ENCODE measurements at places on chromosomes 1 and 21.
A peak's percentile ranks its signal among the peaks of the same experiment; 100 is the strongest.

DNA sequence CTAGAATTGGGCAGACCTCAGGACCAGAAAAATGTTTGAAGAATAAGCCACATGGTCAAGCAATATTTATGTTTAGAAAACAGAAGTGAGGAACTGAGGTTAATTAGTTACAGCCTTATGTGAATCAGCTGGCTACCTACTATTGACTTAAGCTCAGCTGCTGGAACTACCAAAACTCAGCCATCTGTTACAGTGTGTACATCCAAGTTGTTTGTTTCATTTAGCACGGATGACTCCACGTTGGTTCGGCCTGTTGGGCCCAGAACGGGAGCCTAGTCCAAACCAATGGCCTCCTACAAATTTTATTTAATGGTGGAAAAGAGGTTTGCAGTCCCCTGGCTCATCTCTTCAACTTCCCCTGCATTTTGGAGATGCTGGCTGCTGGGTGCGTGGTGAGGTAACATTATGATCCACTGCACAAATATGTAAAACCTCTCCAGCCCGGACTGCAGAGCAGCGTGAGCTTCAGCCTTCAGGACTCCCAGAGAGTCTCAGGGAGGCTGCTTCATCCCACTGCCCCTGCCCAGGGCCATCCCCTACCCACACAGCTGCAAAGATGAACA is 143.4 kb downstream of the ZZZ3 start:
- DNase-seq, result peak; percentile 60

DNA sequence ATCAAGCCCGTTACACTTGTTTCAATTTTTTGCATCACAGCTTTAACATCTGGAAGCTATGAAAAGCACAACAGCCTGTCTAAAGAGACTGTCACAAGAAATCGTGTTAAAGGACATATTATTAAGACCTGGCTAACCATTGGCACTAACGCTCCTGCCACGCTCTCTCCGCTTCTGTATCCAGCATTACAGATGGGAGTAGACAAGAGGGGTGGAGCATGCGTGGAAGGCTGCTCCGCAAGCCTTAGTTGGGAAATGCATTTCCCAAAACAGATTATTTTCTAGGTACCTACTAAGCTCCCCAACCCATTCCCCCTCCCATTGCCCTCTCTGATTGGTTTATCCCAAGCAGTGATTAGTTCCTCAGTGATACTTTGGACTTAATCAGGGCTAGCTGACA is 72.4 kb downstream of the NTNG1 start:
- no peak for DNase-seq

GRCh38 chr1:160130939-160131338 is 15.4 kb downstream of the ATP1A2 start:
- no peak for DNase-seq

DNA sequence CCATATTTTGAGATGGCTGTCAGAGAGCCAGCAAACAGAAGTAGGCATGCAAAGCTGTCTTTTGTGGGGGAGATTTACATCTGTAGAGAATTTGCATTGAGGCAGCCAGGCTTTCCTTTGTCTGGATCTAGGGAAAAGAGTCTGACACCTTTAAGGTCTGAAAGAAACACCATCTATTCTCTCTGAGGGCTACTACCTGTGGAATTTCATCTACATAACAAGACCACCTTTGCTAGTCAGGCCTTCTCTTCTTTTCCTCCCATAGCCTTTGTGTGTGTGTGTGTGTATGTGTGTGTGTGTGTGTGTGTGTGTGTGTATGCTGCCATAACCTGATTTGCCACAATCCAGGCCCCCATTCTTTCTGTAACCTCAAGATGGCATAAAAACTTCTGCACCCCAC is 28.4 kb upstream of the DMRTB1 start:
- DNase-seq, result no peak

DNA sequence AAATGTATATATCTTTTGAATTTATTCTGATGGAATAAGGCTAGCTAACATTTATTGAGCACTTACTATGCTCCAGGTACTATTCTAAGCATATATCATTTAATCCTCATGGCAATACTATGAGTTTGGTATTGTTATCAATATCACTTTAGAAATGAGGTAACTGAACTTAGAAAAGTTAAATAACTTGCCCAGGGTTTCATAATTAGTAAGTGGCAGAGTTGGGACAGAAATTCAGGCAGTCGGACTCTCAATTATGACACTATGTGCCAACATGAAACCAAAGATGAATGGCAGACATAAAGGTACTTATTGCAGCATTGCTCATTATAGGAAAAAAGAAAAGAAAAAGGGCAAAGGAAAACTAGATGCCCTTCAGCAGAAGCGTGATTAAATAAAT is 48.2 kb downstream of the RAB3GAP2 start:
- no peak for DNase-seq

DNA sequence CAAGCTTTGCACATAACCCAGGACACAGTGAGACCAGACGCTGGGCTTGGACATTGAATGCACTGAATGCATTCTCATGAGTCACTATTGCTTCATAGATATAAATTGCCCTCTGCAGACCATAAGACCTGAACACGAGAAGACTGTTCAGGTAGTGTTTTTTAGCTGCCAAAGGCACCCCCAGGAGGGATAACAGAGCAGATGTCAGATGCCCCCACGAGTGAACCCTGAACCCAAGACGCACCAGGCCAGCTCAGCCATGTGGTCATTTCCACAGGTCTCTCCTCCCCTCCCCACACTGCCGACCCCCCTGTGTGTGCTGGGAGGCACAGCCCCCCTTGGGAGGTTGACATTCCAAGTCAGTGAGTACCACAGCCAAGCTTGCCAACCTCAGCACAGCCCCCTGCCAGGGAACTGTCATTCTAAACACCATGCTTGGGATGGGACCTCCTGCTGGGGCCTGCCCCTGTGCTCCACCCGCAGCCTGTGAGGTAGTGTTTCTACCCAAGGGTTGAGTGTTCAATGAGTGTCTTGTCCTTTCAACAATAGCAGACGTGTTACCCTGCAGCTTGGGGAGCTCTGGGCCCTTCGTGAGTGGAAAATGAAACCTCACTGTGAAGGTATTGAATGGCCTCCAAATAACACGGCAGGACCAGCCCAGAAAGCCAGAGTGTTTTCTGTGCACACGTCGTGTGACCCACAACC is 68.2 kb downstream of the PSMG1 start:
- peak; percentile 74 for DNase-seq

DNA sequence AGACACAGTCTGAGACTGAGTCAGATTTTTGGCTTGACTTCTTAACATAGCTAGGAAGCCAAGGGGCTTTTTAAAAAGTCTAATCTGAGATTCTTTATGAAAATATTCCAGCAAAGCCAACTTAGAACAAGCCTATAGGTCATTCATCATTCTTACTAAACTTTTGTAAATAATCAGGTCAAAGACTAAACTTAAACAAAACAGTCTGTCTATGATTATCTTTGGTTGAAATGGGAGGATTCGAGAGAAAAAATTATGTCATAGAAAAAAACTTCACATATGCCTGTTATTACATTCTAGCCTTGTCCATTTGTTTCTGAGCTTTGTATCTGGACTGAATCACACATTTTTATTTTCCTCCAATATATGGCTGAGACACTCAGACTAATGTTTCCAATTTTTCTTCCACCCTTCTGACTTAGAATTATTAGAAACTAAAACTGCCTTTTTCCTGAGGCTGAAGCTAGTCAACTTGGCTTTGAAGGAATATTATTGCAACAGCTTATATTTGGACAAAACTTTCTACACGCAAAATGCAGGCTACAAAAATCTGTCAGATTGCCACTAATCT is 83.3 kb downstream of the ETS2 start:
- DNase-seq, result no peak

DNA sequence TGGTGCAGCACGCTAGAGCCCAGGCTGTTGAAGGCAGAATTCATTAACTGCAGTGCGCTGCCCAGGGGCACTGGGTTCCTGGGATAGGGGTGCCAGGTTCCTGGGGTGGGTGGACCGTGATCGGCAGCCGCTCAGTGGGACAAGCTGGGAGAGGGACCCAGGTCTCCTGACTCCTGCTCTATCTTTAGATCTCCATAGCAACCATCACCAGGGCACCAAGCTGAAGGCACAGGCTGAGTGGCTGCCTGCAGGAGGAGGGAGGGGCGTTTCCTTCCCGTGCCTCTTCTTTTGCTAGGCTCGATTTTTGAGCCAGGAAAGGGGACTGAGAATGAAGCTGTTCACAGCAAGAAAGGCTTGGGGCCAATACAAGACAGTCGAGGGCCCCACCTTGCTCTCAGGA is 20.9 kb upstream of the CDCP2 start:
- no peak for DNase-seq

- no peak for DNase-seq
These were observed 13.5 kb downstream of the GSTM5 start for GRCh38 chr1:109725510-109725909.

- DNase-seq, result no peak
These were observed 198.5 kb downstream of the SMYD3 start for GRCh38 chr1:246308533-246309075.

DNA sequence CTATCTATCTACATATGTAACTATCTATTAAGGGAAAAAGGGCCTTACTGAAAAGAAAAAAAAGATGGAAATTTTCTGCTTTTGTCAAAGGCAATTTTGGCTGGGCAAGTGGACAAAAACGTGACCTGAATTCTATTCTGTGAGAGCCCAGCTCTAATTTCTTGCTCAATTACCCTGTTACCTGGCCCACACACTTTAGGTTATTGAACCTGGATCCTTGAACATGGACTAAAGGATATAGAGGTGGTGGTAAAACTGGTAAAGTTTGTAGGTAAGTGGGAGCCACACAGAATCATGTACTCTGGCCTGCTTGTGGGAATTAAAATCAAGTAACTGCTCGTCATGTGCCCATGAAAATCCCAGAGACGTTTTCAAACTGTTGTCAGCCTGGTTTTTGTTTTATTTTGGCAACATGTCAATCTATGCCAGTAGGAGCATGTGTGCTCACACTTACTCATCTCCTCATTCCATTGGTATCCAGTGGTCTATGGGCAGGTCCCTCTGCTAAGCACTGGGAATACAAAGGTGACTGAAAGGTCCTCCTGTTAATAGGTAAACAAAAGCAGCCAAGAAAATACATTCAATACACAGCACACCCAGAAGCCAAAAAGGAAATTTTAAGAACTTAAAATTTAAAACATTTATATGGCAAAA is 113.7 kb upstream of the WARS2 start:
- no peak for DNase-seq

DNA sequence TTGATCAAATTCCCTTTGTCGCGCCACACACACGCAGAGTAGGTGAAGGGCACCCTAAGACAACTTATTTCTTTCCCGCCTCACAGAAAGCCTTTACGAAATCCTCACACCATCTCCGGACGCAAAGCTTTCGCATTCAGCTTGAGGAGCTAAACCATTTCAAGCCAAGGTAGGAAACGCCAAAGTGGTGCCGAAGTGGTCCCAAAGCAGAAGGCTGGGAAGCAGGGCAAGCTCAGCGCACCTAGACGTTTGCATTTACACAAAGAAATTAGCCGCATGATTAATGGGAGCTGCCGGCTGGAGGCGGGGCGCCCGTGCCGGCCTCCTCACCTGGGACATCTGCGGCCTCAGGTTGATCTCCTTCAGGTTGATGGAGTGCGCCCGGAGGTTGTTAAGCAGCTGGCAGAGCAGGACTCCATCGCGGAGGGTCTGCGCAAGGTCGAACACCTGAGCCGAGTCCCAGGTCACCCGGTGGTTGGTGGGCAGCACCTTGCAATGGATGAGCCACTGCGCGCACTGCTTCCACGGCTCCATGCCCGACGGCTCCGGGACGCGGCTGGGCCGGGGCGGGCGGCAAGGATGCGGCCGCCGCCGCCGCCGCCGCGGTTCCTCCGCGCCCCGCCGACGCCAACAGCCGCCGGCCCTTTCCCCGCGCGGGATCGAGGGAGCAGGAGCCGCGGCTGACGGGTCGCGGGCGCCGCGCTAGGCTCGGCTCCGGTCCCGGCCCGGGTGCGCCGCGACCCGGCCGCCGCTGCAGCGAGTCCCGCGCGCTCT is 457 bp downstream of the VAV3 start:
- DNase-seq, result no peak

GRCh38 chr1:56957931-56958330 is 7.9 kb downstream of the C8B start:
- no peak for DNase-seq

- no peak for DNase-seq
These were observed 1.8 kb downstream of the PTTG1IP start for GRCh38 chr21:44871576-44872269.

DNA sequence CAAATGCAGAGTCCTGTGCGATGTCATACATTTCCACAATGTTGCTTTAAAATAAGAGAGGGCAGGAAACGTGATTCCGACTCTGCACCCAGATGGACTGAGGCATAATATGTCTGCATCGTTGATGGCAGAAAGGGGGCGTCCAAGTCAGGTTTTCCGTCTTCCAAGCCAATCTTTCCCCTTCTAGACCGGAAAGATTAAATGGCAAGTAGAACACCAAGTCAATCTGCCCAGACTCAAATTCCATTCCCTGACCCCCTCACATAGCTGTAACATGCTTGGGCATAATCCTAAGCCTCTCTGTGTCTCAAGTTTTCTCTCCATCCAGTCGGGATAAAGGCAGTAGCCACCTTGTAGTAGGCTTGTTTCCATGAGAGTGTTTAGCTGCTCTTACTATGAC is 14.4 kb downstream of the PCP4 start:
- DNase-seq, result no peak

GRCh38 chr1:156909671-156910070 is 10.8 kb upstream of the LRRC71 start:
- DNase-seq, result no peak

DNA sequence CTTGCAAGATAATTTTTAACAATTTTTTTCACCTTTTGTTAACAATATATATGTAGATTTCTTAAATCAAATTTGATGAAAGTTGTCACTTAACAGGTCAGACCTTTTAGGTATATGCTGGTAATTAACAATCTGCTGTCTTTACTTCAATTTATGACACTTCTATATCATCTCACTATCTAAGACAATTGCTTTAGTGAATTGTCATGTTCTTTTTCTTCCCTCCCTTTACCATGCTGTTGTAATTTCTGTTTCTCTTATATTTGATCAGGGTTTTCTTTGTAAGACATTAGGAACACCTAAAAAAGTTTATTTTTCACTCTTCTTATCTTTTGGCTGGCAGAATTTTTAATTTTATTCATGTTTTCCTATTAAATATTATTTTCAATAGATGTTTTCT is 2.0 kb downstream of the IFI16 start:
- DNase-seq, result no peak

DNA sequence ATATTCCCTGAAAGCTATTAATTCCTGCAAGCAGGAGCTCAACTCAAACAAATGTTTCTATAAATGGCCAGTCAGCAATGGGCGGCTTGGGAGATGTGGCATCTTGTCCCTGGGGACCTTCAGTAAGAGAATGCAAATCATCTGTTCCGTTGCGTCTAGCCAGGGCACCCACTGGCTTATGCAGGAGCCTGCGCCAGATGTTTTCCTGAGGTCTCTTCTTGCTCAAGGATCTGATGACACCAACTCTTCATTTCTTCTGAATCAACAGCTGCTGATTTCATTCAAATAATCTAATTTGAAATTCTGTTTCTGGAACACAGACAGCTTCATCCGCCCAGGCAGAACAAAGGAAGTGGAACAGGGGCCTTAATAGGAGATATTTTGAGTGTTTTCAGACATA is 70.0 kb upstream of the AJAP1 start:
- no peak for DNase-seq

GRCh38 chr1:890661-891060 is 33.1 kb upstream of the SAMD11 start:
- DNase-seq, result no peak

- no peak for DNase-seq
These were observed 11.5 kb downstream of the TRIM46 start for GRCh38 chr1:155184835-155185782.

GRCh38 chr1:47703156-47703825 is 265.4 kb downstream of the FOXD2 start:
- no peak for DNase-seq
